Activated CD4-positive, alpha-beta T cell treated with anti-CD3 and anti-CD28 coated beads, Interleukin-2, amount 10 ng/mL, durations not matched to agents 7 days and 5 days (primary cell): ENCODE measurements at places on chromosomes 3 and 15. TPM values are rescaled to one million over a fixed set of nuclear protein-coding genes. Genes with fewer than 3 reads are reported as not detected.
A peak's percentile ranks its signal among the peaks of the same experiment; 100 is the strongest.

DNA sequence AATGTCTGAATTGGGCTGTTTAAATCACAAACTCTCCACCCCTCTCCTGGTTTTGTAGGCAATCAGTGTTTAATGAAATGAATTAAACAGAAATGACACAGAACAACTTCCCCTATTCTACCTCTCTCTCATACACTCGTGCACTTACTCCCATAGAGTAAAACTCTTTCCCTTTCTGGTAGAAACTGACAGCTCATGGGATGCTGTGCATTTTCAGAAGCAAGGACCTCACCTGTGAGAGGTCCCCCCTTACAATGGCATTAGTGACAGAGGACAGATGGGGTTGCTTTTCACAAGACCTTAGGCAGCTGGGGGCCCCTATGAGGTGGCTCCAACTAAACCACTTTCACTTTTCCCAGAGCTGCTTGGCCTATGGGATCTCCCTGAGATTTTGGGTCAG is 31.9 kb downstream of the PARP16 start:
- DNase-seq, result no peak

NR1I2 gene
- not detected for total RNA-seq

DNA sequence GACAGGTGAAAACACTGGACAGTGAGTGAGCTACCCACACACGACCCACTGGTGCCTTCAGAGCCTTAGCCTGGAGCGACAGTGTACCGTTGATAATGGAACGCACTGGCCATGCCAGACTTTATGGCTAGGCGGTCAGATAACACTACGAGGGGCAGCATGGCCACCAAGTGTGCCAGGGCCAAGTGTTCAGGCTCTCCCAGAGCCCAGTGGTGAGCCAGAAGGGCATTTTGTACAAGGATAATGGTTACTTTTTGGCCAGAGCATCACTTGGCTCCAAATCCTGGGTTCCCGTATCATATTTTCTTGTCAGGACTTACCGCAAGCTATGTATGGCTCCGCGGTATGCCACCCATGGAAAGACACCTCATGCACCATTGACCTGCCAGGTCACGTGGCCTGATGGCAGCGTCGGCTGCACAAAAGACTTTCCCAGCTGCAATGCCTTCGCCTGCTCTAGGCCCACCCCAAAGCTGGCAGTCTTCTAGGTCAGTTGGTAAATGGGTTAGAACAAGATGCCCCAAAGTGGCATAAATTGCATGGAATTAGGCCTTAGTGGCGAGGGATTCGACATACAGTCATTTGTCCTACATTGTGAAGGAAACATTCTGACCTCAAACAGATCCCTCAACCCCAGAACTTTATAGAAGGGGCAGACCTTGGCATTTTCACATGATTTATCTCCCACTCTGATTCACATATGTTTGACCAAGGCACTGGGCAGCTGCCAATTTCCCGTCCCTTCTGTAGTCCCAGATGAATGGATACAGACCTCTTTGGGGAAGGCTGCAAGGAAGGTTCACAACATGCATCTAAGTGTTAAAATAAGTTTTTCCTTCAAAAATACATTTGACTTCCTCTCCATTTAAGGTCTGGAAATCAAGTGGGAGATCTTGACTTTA is 12.2 kb upstream of the SLC28A1 start:
- DNase-seq, result no peak

P2RY12 gene
- total RNA-seq, result not detected

GRCh38 chr3:84209474-84209873 is 749.3 kb upstream of the CADM2 start:
- DNase-seq, result no peak

GRCh38 chr15:36653851-36654250 is 74.4 kb downstream of the CDIN1 start:
- DNase-seq, result no peak

GRCh38 chr3:20772869-20773268 is 586.9 kb upstream of the SGO1 start:
- no peak for DNase-seq

GOLGA6L22 gene
- not detected for total RNA-seq

GRCh38 chr3:8658306-8659212 is 14.0 kb upstream of the SSUH2 start:
- no peak for DNase-seq

DNA sequence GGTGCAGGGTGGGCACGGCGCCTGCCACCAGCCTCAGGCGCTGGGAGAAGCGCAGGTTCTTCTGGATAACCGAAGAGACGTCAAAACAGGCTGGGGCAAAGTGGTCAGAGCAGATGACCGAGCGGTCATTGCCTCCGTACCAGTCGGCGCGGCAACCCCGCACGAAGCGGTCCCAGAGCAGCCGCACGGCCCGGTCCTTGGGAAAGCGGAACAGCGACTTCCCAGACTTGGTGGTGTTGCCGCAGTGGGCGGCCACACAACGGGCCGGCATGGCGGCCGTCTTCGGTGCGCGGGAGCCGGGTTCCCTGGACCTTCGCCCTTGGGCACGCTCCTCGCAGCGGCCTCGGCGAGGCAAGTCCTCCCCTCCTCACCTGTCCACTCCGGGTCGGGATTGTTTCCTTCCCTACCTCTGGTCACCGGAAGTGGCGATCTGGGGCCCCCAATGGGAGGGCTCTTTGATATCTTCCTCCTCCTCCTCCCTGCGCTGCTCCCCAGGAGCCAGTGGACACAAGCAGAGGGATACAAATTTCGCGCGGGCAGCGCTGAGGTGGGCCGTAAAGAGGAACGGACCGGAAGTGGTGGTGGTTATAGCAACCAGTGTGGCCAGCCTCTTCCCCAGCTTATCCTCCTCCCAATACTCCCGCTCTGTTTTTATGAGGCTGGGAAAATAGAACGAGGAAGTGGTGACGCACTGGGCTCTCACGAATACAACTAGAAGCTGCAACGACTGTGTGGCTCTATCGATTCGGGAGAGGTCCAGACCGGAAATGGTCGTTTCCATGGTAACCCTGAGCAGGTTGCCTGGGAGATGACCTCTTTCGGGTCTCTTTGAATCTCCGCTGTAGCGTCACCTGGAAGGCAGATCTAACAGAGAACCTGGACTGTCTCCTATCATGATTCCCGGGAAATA is at the start of the genes LRRC49 and THAP10:
Gene LRRC49 (plus strand): TSS at position 825 of the 910 bp plus-strand sequence. CDS start 69 bp downstream, at position 894.
Gene THAP10 (minus strand): TSS at position 432 of the 910 bp plus-strand sequence. CDS start 161 bp downstream, at position 271.
- DNase-seq, result peak; percentile 53

- no peak for DNase-seq
Observed at GRCh38 chr15:80512726-80513660, 108.8 kb downstream of the ARNT2 start.

DNA sequence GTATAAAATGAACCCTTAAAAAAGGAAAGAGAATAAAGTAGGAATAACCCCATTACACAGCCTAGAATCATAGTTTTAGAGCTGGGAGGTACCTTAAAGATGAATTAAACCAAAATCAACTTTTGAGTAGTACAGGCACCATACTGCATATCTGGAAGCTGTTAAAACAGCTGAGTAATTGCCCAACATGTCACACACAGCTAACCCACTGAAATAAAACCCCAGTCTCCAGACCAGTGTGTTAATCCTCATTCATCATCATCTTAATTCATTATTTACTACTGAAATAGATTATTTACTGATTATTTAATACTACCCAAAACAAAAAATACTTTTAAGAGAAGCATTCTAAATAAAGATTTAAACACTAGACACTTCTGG is 52.8 kb downstream of the GPR160 start:
- DNase-seq, result no peak

DNA sequence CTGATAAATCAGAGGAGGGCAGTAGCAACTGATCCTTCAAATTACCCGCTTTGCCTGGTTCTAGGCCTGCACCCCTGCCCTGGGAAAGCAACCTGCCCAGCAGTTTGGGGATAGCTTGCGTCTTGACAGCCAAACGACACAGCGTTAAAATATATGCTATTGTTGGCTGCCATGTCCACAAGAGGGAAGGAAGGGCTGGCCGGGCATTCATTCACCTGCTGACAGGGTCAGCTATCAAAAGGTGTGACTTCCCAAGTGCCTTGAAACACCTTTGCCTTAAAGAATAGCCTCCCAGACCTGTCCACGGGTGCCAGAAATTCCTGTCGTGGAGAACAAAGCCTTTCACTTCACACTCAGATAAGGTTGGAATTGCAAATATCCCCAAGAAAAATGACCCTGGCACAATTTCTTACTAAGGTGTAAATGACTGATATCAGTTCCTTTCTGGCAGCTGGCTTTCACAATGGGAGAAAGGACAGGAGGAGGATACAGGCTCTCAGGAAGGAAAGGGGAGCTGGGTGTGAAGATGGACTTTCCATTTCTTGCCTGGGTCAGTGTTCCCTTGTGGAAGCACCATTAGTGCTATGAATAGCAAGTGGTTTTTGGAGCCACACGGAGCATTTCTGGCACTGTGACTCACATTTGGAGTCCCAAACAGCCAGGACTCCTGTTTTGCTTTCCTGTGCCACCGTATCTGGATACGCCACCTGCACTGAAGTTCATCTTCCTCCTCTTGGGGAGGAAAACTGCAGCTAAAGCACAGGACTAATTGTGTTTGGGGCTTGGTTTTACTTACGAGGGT is 19.2 kb downstream of the ALDH1A3 start:
- DNase-seq, result no peak

FOXB1 gene
- 0.57 TPM for total RNA-seq

- DNase-seq, result peak; percentile 23
Observed at GRCh38 chr15:90264671-90265070, 801 bp upstream of the NGRN start.

- DNase-seq, result no peak
Observed at GRCh38 chr3:168824107-168824506, 728.4 kb upstream of the GOLIM4 start.

DNA sequence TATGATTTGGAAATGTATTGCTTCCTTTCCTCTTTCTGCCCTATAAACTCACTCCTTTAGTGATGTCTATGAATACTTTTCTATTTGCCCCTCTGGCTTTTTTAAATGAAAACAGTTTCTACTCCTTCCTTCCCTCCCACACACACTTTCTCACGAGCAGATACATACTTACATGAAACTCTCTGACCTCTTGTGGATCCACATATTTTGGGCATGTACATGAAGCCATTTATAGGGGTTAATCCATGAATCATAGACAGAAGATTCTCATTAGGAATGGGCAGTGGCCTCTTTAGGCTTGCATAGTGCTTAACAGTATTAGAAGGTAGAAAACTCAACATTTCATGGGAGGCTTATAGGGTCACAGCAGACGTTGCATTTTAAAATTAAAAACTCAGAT is 24.8 kb downstream of the ANAPC13 start:
- DNase-seq, result no peak

DNA sequence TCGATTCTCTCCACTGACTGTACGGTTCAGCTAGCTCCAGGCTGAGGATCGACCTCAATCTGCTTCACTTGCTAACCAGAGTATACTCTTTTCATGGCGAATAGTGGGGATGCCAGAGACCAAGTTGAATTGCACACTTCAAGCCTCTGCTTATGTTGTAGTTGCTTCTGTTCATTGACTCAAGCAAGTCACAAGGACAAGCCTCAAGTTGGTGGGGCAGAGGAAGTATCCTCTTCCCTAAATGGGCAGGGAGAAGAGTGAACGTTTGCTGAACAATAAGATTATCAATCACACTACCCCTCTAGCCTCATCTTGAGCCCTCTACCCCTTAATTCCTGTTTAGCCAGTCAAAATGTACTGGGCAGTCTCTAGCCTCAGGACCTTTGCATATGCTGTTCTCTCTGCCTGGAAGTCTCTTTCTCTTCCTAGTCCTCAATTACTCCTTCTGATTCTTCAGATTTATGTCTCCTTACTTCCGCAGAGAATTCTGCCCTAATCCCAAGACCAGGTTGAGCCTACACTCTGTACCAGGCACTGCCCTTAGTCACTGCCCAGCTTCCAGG is 390.4 kb upstream of the PROK2 start:
- no peak for DNase-seq

- no peak for DNase-seq
Observed at GRCh38 chr3:54970895-54971294, 43.0 kb upstream of the LRTM1 start.

DNA sequence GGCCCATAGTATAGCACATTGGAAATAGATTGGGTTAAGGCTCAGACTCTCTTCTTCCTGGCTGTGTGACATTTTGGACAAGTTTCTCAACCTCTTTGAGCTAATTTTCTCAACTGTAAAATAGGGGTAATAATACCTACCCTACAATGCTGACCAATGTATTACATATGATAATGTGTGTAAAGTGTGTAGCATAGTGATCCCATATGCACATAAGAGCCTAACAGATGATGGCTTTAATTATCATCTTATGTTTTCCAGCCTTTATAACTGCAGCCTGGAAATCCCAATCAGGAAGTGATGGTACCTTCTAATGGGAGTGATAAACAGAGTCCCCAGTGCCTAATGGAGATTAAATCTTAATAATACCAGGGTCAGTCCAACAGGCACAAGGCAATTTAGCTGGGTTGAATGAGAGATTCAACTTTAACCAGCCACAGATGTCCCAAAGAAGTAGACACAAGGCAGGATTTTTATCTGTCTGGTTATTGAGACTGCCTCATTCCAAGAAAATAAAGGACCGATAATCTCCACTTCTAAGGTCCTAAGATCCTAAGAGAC is 12.0 kb downstream of the ADAMTS9 start:
- DNase-seq, result no peak

CCK gene
- not detected for total RNA-seq

GRCh38 chr3:188446766-188447165 is 292.8 kb downstream of the LPP start:
- no peak for DNase-seq

ERICH6 gene
- 0.50 TPM for total RNA-seq

ARNT2 gene
- not detected for total RNA-seq

CLRN1 gene
- total RNA-seq, result not detected

DNA sequence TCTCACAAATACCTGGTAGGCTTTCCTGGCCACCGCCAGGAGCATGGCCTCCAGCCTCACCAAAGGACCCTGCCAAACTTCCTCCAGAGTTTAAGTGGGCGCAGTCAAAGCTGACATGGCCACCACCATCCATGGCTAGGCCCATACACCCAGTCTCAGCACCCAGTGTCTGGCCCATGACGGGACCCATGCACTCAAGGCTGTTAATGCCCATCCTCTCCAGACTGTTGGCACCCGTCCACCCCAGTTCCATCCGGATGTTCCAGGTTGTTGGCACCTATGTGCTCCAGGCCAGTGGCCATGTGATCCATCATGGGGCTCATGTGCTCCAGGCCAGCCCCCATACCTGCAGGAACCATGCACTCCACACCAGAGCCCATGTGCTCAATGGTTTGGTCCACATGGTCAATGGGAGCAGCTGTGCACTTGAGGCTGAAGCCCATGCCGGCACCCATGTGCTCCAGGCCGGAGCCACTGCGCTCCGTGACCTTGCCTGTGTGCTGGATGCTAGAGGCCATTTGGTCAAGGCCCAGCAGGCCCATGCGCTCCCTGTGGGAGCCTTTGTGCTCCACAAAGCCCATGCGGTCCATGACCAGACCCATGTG is 20.4 kb downstream of the CTDSPL2 start:
- DNase-seq, result no peak

TMEM212 gene
- not detected for total RNA-seq

CP gene
- not detected for total RNA-seq

ISY1 gene
- total RNA-seq, result 60.9 TPM

DNA sequence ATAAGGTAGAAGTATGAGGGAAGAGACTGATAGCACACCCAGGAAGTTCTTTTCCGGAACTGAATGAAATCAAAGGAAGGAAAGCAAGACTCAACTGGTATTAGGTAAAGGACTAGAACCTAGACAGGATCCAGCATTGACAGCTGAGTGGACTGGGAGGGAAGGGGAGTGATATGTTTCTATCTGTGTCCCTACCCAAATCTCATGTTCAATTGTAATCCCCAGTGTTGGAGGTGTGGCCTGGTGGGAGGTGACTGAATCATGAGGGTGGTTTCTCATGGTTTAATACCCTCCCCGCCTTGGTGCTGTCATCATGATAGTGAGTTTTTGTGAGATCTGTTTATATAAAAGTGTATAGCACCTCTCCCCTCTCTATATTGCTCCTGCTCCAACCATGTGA is 415.9 kb upstream of the KCNMB2 start:
- no peak for DNase-seq
